ENCODE measurements at places on chromosomes 16 and 17.

DNA sequence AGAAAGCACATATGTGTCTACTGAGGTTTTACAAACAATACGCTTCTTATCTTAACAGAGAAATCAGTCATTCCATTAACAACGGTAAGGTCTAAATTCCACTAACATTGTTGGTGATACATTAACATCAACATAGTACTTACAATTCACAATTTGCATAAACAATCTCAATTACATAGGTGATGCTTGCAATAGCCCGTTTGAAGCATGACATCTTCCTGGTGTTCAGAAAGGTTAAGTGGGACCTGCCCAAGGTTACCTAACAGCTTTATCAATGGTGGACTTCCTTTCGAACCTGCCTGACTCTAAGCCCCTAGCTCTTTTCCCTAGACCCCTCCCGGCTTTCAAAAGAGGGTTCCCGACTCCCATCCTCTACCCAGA is 699 bp downstream of the FAM222B start:
- no peak for DNase-seq

DNA sequence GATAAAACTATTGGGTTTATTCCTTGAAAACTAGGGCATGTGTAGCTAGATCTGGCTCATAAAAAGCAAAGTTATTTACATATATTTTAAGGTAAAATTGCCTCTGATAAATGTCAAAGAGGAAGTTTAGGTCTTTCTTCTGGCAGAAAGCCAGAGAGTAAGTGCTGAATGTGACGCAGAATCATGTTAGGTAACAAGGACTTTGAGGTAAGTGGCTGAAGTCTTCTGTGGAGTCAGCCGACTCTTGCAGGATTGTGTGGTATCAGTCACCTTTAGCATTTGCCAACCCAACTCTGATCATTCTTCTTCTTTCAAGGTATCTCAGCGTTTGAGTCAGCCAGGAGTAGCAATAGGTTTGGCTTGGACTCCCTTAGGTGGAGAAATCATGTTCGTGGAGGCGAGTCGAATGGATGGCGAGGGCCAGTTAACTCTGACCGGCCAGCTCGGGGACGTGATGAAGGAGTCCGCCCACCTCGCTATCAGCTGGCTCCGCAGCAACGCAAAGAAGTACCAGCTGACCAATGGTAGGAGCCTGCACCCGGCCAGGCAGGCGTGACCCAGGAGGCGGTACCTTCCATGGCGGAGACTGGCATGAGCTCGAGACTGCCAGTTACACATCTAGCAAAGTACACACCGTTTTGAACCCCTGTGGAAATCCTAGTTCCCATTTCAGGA is 37.9 kb downstream of the SIAH1 start:
- no peak for DNase-seq

- no peak for DNase-seq
Measured at GRCh38 chr16:81992859-81993258, 18.4 kb downstream of the SDR42E1 start.

DNA sequence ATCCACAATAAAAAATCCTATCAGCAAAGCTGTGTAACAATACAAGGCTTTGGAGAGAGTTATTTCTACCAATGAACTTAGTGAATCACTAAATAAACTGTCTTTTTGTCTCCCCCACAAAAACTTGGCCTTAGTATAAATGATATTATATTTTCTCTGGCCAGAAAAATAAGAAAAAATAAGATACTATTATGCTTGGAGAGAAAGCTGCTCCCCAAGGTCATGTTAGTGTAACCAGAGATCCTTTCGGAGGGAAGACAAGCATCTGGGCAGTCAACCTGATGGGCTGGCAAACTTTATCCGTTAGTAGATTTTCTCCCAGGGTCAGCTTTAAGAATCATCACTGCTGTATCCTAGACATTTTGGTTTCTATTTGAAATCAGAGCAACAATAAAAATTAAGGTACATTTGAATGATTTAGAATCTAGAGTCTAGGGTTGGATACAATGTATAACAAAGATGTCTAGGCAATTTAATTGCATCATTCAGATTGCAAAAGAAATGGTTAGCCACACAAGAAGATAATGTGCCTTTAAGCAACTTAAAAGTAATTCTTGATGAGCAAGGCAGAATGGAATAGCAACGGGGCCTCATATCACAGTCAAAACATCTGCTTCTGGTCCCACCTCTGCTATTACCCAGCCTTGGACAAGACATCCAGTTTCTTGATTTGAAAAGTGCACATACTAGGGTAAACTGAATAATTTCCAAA is 280.4 kb downstream of the SLC39A11 start:
- no peak for DNase-seq

DNA sequence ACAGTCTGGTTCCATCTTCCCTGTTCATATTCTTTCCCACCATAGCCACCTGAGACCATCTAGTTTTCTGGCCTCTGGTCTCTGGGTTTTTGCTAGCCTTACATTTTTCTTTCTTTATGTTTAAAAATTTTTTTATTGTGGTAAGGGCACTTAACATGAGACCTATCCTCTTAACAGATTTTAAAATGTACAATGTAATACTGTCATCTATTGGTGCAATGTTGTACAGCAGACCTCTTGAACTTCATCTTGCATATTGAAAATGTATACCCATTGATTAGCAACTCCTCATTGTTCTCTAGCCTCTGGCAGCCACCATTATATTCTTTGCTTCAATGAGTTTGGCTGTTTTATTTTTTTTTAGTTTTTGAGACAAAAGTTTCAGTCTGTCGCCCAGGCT is 39.2 kb downstream of the ITGAM start:
- no peak for DNase-seq

DNA sequence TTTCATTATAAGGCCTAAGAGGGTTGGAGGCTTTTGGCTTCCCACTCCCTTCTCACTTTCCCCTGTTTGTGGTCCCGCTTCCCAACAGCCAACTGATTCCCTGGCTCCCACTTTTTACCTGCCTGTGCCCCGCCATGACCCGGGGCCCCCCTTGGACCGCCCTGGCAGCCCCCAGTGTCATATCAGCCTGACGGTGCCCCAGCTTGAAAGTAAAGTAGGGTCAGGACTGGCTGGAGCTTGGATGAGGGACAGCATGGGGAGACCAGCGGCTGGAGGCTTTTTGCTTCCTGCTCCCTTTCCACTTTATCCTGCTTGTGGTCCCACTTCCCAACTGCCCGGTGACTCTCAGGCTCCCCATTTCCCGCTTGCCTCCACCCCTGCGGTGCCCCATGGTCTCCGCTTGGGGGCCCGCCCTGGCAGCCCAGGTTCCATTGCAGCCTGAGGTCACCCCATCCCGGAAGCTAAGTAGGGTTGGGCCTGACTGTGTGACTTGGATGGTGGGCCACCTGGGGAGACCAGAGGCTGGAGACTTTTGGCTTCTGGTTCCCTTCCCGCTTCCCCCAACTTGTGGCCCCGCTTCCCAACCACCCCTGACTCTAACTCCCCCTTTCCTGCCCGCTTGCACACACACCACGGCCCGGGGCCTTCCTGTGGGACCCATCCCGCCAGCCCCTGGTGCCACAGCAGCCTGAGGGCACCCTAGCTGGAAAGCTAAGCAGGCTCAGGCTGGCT is 2274.7 kb downstream of the TP53TG3F start:
- DNase-seq: no peak

DNA sequence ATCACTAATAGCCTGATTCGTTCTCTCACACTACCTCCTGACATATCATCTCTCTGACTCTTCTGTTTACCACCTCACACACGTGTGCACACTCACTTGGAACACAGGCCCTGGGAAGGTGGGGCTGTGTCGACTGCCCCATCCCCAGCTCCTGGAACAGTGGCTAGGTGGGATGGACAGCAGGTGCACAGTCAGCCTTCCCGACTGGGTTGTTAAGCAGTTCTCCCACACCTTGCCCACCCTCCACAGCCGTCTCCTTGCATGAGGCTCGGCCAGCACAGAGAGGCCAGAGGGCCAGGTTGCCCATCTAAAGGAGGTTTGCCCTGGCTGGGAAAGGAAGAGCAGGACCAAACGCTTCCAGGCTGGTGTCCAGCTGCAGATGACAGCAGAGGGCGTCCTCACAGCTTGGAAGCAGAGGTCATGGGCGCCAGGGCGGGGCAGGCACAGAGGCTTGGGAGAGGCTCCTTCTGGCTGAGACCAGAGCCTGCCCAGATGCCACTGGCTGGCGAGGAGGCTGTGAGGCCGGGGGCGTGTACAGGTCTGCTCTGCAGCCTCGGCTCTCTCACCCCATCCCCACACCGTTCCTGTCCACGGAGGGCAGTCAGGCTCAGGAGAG is 92.8 kb downstream of the AMFR start:
- peak; percentile 28 for DNase-seq
